ENCODE measurements at places on chromosomes 1 and 21.

DNA sequence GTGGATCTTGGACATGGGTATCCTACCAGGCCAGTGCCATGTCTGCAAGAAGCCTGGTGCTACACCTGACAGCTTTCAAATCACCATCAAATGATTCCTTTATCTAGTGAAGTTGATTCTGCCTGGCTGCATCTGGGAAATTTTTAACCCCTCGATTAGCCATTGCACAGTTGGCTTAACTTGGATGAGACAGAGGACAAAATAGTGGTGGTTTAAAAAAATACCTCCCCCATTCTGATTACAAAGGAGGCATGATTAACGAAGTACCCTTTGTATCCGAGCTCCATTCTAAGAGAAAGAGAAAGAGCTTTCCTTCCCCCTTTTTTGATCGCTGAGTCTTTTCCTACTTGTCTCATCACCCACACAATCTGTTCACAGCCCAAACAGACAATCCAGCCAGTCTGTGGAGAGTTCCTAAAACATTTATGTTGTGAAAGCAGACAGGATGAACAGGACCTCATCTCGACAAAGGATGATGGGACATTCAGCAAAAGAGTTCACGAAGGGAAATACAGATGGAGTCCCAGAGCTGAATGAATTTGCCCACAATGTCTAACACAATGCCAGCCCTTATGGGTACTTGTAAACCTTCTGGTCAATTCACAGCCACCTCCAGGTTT, 20.5 kb downstream of the WLS start:
- DNase-seq: no peak

GRCh38 chr1:241688940-241689368, 36.9 kb downstream of the WDR64 start:
- peak; percentile 73 for DNase-seq

GRCh38 chr1:201457508-201457960, 11.5 kb downstream of the PHLDA3 start:
- DNase-seq: no peak

DNA sequence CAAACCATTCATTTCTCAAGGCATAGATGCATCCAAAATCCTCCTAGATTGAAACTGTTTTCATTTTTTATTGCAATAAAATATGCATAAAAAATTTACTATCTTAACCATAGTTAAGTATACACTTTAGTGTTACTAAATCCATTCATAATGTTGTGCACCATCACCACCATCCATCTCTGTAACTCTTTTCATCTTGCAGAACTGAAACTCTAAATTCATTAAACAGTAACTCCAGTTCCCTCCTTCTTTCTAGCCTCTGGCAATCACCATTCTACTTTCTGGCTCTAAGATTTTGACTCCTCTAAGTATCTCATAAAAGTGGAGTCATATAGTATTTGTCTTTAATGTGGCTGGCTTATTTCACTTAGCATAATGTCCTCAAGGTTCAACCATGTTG, 236.8 kb downstream of the SMYD3 start:
- no peak for DNase-seq

DNA sequence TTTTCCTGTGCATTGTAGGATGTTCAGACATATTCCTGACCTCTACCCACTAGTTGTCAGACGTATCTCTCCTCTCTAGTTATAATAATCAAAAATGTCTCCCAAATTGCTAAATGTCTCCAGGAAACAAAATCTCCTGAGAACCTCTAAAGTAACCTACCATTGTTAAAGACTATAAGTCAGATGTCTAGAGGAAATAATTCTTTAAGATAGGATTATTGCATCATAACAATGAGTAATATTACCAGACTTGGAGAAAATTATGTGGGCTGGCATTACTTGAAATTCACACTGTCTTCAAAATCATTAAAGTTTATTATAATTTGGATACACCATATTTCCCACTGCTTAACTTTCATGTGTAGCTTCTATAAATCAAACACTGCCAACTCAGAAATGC, 643.0 kb upstream of the ADGRL2 start:
- no peak for DNase-seq

DNA sequence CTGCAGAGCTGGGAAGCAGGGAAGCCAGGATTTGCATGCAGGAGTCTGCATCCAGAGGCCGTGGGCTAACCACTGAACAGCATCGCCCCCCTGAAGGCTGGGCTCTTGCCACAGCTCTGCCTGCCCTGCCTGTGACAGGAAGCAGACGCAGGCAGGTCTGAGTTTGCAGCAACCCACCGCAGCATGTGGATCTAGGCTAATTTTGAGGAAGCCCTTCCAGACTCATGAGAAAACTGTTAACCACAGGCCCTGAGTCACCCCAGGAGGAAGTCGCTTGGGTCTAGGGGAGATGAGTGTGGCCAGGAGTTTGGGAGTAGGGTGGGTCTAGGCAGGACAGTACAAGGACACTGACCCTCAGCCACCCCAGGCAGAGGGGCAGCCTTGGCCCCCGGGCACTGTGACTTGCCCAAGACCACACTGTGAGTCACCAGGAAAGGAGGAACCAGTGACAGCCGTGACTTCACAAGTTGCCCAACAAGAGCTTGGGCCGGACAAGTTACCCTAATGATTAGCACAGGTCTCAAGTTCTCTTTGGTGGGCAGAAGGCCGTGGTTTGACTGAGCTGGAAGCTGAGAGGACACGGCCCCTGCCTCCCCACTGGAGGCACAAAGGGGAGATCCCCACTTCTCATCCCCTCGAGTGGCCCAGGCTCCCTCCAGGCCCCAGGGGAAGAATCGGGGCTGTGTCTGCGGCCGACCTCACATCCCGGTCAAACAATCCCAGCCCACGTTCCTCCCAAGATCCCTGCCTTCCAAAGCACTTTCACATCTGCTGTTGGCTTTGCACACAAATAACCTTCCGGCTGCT, 826 bp downstream of the LAPTM5 start:
- peak; percentile 68 for DNase-seq

- no peak for DNase-seq
These were observed 85.9 kb upstream of the WARS2 start for GRCh38 chr1:119226321-119226720.

DNA sequence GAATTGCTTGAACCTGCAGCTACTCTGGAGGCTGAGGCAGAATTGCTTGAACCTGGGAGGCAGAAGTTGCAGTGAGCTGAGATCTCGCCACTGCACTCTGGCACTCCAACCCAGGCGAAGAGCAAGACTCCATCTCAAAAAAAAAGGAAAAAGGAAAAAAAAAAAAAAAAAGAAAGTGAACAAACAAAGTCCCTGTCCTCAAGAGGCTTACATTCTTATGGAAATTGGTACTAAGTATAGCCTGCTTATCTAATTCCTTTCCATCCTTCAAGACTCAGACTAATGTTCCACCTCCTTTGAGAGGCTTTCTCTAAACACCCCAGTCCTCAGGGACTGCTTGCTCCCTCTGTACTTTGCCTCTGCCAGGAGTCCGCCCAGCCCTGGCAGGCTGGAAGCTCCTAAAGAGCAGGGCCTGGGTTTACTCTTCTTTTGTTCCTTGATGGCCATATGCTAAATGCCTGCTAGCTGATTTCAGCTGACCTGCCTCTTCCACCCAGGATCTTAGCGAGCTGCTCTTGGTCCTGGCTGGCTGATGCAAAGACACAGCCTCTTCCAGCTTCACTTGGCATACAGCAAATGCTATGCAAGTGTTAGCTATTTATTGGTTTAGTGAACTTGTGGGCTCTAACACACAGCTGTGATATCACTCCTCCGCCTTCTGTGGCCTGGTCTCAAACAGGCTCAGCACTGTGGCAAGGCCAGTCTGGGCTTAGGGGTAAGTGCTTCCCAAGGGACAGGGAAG, 9.8 kb downstream of the SLC9A1 start:
- peak; percentile 39 for DNase-seq

- no peak for DNase-seq
These were observed 2.1 kb downstream of the PRDM15 start for GRCh38 chr21:41876928-41877652.

- peak; percentile 92 for DNase-seq
These were observed 8.8 kb downstream of the ZNF683 start for GRCh38 chr1:26363549-26364448.

Measured in mesendoderm (in vitro differentiated cells).